CD4-positive, alpha-beta T cell treated with Interferon alpha-2 for 1 hour (primary cell): ENCODE measurements at places on chromosomes 4 and X.

- no peak for DNase-seq
Measured at GRCh38 chr4:141630854-141631253, 5.5 kb upstream of the IL15 start.

- DNase-seq: no peak
Measured at GRCh38 chr4:184583738-184584502, 65.3 kb downstream of the CASP3 start.

DNA sequence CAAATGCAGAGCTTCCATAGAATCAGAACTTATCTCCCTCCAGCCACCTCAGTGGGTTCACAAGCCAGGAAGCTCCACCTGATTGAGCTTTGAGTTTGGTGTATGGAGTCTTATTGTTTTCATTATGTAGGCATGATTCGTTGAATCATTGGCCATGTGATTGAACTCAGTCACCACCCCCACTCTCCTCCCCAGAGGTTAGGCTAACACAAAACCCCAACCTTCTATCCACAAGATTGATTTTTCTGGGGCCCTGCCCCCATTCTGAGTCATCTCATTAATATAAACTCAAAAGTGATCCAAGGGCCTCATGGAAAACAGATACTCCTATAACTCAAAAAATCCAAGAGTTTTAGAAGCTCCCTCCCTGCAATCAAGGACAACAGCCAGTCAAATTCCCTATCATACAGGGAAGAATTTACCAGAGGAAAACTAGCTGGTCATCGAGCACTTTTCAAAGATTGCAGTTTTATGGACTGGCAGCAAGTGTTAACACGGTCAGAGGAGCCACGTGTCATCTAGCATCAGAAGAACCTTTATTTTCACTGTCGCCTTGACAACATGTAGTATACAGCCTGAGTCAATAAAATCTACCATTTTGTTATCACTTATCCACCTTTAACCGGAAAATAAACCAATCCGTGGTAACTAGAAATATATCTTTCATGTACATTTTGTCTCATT, 35.9 kb upstream of the GUCY1B1 start:
- no peak for DNase-seq

GRCh38 chr4:15250021-15250441, 177.8 kb upstream of the C1QTNF7 start:
- no peak for DNase-seq

GRCh38 chr4:25925486-25926201, 11.6 kb downstream of the SMIM20 start:
- peak; percentile 16 for DNase-seq

DNA sequence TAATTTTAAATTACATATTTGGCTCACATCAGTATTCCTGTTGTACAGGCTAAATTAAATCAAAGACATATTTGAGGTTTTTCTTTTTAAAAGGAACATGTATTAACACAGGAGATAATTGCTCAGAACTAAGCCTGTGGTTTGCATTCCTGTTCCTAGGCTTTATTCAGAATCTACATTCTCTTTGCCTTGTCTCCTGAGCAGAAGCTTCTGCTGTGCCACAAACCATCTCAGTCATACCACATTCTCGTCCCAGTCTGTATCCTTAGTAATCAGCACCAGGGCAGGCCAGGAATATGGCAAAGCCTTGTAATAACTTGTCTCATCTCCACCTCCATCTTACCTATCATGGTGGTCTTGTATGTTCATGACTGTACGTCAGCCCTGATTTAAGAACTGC, 162.8 kb downstream of the ARHGAP24 start:
- no peak for DNase-seq
